ENCODE measurements at places on chromosomes 13 and 19.

DNA sequence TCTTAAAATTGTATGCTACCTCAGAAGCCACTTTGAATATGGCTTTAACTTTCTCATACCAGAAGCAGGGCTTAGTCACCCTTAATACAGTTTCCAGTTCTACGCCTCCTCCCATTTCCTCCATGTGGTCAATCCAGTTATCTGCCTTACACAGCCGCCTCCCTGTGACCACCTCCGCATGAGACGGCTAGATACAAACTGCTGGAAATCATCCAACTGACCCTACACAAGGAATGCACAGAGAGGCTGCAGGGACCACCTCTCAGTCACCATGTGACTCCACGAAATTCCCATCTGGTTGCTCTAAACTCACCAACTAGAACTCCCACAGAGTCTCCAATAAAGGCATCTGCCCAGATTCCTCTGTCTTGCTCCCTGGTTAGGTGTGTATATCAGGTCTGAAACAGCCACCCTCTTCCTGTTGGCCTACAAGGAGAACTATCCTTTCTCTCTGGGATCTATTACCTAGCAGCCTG, 6.8 kb downstream of the ZNF564 start:
- DNase-seq: no peak

- DNase-seq: no peak
Observed at GRCh38 chr13:85995788-85996418, 196.7 kb upstream of the SLITRK6 start.

DNA sequence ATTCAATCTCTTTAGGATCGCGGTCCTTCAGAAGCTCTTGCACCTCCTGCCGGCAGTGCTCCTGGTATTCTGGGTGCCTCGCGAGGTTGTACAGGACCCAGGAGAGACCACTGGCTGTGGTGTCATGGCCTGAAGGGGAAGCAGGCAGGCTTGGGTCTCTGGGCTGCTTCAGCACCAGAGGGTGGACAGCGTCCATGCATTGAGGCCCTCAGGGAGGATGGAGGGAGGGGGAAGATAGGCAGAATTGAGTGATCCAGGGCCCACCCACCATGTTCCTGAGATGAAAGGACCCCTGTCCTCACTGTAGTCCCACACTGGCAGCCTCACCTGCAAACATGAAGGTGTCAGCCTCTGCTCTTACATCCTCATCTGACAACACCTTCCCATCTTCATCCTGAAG, 17.9 kb upstream of the OR10H5 start:
- no peak for DNase-seq

GRCh38 chr13:39106216-39107005, 68.2 kb downstream of the NHLRC3 start:
- no peak for DNase-seq

DNA sequence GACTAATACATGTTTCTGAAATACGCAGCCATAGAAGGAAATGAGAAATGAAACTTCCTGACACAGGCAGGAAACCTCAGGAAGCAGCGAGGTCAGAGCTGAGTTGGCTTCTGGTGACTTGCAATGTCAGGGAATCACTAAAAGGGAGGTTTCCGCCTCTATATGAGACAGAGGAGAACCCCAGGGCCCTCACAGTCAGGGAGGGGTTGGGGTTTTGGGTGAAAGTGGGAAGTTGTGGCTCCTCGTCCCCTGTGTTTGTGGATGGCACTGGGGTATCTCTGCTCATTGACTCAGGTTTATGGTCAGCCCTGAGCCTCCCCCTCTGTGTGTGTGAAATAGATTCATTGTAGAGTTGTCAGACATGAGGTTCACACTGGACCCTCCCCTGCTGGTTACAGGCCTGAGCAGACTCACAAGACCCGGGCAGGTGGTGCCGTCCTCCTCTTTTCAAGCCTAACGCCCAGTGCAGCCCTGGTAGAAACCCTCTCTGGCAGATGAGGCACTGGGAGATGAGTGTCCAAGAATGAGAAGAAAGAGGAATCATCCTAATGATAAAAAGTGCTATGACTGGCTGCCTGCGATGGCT, 5.5 kb upstream of the LILRA6 start:
- DNase-seq: no peak

DNA sequence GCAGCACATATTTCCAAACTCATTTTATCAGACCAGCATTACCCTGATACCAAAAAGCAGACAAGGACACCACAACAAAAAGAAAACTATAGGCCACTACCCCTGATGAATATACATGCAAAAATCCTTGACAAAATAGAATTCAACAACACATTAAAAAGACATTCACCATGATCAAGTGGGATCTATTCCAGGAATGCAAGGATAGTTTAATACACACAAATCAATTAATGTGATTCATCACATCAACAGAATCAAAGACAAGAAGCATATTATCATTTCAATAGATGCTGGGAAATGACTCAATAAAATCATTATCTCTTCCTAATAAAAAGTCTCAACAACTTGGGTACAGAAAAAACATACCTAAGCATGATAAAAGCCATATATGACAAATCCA, 11.2 kb downstream of the ZNF347 start:
- DNase-seq: no peak

DNA sequence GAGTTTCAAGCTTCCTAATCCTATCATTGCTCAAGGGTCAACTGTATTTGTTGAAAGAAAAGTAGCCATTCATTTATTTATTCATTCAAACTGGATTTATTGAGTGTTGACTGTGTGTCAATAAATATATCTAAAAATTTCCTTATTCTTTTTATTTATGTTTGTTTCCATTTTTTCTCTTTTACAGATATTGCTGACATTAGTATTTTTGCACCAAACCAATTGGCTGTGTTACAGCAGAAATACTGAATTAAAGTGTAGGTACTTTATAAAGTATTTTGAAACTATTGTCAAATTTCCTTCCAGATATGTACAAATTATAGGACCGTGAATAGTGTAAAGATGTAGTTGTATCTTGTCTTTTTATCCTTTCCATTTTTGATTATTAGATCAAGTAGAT, 692.0 kb upstream of the SLC10A2 start:
- DNase-seq: no peak

DNA sequence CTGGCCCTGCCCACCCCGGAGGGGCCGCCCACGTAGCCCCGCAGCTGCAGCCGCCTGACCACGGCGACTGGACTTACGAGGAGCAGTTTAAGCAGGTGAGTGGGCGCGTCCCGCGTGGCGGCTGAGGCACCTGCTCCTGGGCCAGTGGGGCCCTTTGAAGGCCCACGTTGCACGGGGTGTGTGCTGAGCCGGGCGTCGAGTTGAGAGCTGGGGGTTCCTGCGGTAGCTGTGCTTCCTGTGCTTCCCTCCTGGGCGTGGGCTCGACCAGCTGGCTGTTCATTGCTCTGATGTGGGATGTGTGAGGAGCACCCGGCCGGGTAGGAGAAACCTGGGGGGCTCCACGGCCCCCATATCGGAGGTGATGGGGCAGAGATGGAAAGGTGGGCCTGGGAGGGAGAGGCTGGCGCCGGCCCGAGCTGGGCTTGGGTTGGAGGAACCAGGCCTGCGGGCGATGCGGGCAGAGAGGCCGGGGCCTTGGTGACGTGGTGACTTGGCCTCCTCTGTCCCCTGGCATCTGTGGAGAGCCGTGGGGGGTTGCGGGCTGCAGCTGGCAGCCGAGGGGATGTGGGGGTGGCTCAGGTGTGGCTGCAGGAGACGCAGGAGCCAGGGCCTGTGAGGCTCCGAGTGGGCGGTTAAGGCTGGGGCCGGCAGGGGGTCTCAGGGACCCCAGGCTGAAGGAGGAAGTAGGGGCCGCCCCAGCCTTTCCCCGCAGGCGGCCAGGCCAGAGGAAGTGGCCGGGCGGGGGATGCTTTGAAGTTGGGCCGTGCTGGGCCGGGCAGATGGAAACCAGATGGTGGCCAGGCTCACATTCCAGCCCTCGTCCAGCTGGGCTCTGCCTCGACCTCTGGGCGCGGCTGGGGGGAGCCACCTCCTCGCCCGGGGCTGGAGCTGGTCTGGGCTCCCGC, 7.1 kb downstream of the ARID3A start:
- DNase-seq: no peak

- no peak for DNase-seq
Observed at GRCh38 chr19:39115105-39115847, 10.3 kb upstream of the PAK4 start.
